Fibroblast of skin of left quadriceps (primary cell): ENCODE measurements at places on chromosomes 7 and 10.
A peak's percentile ranks its signal among the peaks of the same experiment; 100 is the strongest.

GRCh38 chr10:59888781-59889435 lies 17.4 kb downstream of the CCDC6 start:
- DNase-seq = no peak

DNA sequence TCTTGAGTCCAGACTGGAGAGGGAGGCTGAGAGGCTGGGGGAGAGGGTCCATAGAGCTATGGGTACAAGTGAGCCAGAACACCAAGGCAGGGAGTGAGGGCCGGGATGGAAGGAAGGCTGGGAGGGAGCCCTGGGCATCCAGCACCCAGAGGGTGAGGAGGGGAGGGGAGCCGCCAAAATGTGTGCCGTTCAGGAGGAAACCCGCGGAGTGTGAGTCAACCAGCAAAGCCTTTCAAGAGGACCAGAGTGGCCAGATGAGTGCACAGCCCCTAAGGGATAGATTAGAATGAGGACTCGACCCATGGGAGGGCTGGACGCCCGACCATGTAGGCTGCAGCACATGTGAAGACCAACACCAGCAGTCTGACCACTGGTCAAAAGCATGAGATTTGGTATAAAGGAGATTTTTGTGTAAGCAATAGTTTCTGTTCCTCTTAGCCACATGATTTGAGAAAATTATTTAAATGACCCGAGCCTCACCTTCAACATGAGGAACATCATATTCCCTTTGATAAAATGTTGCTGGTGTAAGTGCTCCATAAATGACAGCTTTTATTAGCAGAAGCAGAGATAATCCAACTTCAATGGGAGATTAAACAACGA lies 179.7 kb upstream of the GRB10 start:
- DNase-seq = no peak

GRCh38 chr10:47092831-47093230 lies 181.6 kb downstream of the PTPN20 start:
- DNase-seq = no peak

DNA sequence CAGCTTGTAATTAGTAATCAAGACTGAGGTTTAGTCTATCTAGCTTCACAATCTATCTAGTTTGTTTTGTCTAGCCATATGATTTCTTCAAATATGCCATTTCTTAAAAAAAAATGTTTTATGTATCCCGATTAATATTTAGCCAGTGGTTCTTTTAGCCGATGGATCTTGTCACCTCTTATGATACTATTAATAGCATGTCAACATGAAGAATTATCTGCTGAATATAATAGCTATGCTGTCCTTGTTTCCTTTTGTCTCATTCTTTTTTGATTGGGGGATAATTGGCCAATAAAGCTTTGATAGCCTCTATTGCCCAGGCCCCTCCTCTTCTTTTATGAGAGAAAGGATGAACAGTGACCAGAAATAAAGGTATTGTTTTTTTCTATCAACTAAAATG lies 32.8 kb downstream of the PTEN start:
- DNase-seq = no peak

DNA sequence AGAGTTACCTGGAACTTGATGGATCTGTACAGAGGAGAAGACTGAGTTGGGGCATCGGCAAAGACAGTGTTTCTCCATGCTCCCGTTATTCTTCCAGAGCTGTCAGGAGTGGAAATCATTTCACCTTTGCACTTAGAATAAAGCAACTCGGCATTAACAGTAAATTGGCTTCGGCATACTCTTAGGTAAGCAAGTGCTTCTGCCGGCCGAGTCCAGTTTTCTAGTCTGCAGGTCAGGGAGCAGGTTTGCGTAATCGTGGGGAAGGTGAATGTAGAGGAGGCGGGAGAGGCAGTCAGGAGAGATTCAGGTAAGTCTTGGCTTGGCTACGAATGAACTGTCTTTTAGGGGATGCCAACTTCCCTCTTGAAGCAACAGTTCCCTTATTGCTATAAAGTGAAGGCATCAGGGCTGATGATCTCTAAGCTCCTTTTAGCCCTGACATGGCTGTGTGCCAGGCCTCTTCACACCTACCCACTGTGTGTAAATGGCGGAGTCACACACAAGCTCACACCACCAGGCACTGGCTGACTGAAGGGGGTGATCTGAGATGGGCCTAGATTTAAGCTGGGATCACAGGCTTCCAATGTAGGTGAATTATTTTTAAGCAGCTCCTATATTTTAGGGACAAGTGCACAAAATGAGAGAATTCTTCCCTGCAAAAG lies 127.1 kb downstream of the GATA3 start:
- DNase-seq = no peak

DNA sequence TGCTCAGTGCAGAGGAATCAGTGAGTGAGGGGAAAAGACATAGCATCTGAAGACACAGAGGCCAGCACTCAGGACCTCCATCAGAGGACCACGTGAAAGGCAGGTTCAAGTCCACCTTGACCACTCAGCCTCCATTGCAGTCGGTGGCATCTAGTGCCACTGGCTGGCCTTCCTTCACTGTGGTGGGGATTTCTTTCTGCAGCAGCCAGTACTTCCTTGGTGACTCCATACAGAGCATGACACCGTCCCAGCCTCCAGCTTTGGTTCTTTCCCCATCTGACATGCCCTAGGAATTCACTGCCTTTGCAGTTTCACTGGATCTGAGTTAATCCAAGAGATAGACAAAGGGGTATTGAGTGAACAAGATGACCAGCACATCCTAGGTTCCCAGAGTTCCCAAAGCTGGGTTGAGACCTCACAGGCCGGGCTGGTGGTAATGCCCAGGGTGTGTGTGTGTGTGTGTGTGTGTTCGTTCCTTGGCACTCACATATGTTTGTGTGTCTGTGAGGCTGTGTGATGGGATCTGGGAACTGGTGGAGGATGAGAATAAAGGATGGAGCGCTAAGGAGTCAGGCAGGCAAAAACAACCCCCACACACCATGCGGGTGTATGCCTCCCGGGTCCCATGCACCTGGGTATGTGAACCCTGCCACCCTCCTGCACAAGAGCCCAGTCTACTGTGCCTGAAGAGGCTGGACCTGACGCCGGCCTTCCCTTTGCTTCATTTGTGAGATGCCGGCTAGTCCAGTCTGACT lies 57.8 kb downstream of the SYPL1 start:
- DNase-seq = no peak

- no peak for DNase-seq
These were observed 231.6 kb downstream of the TEX36 start for GRCh38 chr10:125451319-125451718.

GRCh38 chr7:84612981-84613681 lies 418.5 kb upstream of the SEMA3A start:
- peak; percentile 28 for DNase-seq

- DNase-seq = no peak
These were observed at the start of gene GSTO1 for GRCh38 chr10:104254493-104255310. GSTO1 (plus strand) TSS chr10:104254892; CDS start chr10:104254929, 37 bp downstream.

DNA sequence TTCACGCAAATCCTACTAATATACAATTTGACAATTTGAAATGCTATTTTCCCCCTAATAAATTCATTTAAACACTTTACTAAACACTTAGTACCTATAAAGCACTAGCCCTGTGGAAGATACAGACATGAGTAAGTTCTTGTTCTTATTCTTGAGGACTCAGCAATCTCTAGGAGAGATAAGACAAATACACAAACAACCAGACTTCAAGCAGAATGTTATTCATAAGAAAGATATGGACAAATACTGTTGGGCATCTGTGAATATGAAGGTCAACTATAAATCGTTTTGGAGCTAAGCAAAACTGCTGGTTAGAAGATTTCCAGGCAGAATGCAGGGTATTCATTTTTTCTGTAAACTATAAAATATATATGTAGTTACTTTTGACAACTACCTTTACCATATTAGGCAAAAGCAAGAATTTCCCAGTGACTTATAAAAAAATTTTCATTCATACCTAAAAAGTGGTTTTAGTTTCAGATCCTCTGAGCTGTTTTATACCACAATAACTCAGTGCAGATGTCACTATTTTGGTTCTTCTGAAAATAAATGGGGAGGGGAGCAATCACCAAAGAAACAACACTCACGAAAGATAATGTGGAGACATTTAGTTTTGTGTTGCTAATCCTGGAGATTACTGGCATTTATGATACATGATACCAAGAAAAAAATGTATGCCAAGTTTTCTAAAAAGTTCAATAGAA lies 3.8 kb downstream of the VPS41 start:
- DNase-seq = no peak

- DNase-seq = no peak
These were observed 35.7 kb downstream of the PPP1R9A start for GRCh38 chr7:94943134-94943533.

DNA sequence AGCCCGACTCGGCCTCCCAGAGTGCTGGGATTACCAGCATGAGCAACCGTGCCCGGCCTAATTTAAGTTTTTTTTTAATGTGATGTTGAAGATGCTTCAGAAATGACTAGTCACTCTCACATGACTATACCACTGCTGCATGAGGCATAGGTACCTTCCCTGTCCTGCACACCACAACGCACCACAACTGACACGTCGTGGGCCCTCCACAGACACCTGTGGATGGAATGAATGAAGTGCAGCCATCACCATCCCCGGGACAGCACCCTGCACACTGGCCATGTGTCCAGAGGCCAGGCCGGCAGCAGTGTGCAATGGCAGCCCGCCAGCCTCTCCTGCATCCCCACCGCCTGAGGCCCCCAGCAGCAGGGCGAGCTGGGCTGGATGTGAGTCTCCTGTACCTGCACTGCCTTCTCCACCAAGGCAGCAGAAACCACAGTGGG lies 55.1 kb downstream of the VOPP1 start:
- no peak for DNase-seq

DNA sequence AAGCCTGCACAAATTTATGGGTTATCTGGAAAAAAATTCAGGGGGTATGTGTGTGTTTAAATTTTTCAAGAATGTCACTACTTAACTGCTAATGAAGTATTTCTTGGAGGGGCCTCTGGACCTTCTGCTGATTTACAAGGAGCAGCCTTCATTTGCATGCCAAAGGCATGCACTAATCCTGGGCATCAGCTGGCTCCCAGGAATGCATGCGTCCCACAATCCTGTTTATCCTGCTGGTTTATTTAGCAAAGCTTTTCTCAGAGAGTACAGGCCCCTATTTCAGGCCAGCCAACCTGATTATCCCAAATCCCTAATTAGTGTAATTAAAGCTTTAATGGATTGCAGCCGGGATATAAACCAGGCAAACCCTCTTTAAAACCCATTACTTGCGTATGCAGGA lies 170.4 kb downstream of the TAX1BP1 start:
- DNase-seq = peak; percentile 42

- no peak for DNase-seq
These were observed 50.4 kb downstream of the ARMC3 start for GRCh38 chr10:22978287-22978686.

GRCh38 chr10:43389867-43390266 lies 18.4 kb downstream of the FXYD4 start:
- DNase-seq = no peak

GRCh38 chr10:104665174-104665573 lies 24.1 kb downstream of the SORCS3 start:
- DNase-seq = no peak

DNA sequence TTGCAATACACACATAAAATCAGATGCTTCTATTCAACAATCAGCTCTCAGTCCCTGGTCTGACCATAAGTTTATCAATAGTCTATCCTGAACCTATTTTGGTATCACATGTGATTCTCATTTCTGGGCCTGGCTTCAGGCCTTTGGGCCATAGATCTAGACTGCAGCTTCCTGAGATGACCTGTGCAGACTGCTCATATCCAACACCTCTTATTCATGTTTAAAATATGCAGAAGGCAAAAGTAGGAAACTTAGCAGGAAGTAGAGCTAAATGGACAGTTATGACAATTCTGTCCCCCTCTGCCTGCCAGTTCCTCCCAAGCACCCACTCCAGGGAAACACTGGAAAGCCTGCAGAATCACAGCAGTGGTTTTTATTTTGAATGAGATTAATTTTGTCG lies 53.3 kb downstream of the C7orf25 start:
- no peak for DNase-seq

DNA sequence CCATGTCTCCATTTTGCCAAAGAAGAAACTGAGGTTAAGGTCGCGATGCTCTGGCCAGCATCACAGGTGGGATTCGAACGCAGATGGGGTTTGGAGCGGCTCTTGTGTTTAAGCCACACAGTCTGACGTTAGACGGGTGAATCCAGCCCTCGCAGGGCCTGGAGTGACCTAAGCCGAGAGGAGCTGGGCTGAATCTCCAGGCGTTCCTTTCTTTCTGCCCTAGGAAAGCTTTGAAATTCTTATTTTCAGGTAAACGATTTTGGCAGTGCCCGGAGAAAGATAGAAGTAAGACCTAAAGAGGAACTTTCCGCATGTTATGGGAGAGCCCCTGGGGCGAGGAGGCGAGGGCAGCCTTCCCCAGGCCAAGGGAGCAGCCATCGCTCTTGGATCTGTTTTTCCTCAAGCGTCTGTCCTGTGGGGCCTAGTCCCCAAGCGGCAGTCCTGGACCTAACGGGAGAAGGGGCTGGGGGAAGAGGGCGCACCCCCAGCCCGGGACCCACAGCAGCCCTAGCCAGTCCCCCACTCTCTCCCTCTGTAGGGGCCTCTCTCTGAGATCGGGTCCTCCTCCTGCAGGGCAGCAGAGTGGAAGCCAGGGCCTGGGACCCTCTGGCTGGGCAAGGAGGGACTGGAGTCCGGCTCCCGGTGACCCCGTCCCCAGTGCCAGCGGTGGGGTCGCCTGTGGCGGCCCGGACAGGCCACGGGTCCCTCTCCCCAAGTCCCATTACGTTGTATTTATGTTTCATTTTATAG lies 8.9 kb upstream of the LBX1 start:
- no peak for DNase-seq

- no peak for DNase-seq
These were observed 12.3 kb upstream of the ADRB1 start for GRCh38 chr10:114031073-114031972.

- DNase-seq = peak; percentile 98
These were observed 113.3 kb downstream of the KCNMA1 start for GRCh38 chr10:77524281-77524711.

DNA sequence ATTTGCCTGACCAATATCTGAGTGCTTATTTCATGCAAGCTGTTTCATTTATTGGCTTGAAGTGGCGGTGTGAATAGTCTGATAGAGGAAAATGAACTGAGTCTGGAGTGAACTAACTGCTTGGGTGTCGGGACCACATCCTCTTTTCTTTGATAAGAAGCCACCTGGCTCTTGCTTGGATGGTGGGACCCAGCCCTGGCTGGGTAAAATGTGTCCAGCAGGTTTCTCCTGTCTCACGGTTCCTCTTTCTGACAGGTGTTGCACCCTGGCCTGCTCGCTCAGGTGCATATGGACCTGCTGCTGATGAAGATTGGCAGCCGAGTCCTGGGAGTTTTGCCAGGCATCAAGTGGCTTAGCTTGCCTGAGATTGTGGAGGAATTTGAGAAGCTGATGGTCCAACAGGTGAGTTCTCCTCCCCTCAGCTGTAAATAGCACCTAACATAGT lies 1.6 kb downstream of the ADCK2 start:
- no peak for DNase-seq

GRCh38 chr7:116583653-116584052 lies 58.8 kb downstream of the CAV1 start:
- no peak for DNase-seq

GRCh38 chr7:32506266-32507054 lies 11.2 kb downstream of the AVL9 start:
- DNase-seq = peak; percentile 80

- DNase-seq = no peak
These were observed 201.4 kb upstream of the NPVF start for GRCh38 chr7:25429731-25430130.

GRCh38 chr7:116405810-116406209 lies 93.7 kb upstream of the CAV2 start:
- DNase-seq = no peak

- DNase-seq = peak; percentile 46
These were observed 3.4 kb downstream of the CALHM2 start for GRCh38 chr10:103448746-103449145.
